ENCODE measurements at places on chromosomes 1 and 21. TPM values are rescaled to one million over a fixed set of nuclear protein-coding genes. Genes with fewer than 3 reads are reported as not detected.

DNA sequence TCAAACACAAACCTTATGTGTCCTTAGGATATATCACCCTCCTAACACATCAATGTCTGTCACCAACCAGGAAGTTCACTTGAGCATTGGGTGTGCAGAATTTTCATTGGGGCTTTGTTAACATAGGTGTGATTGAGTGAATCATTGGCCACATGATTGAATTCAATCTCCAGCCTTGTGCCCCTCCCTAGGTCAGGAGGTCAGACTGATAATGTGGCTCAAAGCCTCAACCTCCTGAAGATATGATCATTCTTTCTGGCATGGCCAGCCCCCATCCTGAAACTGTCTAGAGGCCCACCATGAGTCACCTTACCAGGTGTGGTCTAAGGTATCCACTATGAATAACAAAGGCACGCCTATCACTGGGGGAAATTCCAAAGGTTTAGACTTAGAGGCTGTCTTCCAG is 90.1 kb downstream of the PKN2 start:
- peak; percentile 42 for DNase-seq

DNA sequence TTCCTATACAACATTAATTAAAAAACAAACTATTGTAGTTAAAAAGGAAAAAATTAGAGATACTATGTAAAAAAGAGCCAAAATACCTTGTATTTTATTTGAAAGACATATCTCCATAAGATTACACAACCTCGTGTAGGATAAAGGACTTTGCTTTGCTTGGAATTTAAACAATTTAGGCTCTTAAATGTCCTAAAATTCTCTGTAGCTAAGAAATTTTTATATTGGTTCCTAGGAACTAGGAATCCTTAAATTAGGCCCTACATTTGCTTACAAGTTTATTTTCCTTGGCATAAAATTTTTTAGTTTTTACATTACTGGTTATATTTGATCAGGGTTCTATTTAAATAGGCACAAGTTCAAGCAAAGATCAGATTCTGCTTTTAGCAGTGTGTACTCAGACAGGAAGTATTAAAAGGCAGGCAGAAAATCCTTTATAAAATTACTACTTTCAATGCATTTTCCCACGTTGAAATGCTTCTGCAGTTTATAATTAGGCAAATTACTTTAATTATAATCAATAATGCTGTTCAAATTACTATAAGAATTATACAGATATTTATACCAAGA is 3.4 kb upstream of the ANGPTL3 start:
- DNase-seq: no peak

GRCh38 chr1:12567288-12567819 is 50.7 kb downstream of the DHRS3 start:
- no peak for DNase-seq

DNA sequence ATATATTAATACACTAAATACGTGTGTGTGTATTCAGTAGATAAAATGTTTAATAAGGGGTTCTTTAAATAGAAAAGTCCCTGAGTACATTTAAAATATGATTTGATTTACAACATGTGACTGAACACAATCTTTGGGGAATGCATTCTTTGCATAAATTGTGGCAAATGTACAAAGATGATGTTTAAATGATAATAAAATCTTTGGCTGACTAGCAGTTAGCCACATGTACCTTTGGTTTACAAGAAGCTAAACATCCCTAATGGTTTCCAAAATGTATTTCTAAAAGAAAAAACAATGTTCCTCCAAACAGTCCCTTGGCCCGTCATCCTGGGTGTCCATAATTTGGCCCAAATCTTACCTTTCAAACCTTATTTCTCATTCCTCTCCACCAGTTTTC is 106.4 kb upstream of the MARK1 start:
- DNase-seq: no peak

GRCh38 chr21:42158846-42159245 is 60.1 kb upstream of the ABCG1 start:
- DNase-seq: no peak

DNA sequence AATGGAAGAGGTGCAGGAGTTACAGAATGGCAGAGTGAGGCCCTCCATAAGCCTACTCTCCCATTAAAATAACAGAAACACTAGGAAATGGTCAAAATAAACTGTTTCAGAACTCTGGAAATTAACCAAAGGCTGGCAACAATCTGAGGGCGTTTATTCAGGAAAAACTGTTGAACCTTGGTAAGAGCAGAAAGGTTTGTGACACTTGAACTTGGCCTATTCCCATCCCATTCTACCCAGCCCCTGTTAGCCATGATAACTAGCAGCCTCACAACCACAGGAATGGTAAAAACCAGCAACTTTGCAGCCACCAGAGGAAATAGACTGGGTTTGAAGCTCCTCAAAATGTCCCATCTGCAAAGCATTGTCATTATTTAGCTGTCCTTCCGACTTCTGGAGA is 256.8 kb downstream of the RHOU start:
- no peak for DNase-seq

- DNase-seq: no peak
Observed at GRCh38 chr1:176566004-176566975, 103.3 kb downstream of the PAPPA2 start.

GRCh38 chr1:152811050-152811449 is 721 bp upstream of the LCE1B start:
- no peak for DNase-seq

DNA sequence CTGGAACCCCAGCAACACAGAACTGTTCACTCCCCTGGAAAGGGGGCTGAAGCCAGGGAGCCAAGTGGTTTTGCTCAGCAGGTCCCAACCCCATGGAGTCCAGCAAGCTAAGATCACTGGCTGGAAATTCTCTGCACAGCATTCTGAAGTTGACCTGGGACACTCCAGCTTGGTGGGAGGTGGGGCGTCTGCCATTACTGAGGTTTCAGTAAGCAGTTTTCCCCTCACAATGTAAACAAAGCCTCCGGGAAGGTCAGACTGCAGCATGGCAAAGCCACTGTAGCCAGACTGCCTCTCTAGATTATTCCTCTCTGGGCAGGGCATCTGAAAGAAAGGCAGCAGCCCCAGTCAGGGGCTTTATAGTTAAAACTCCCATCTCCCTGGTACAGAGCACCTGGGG is 59.7 kb downstream of the INKA2 start:
- no peak for DNase-seq

GRCh38 chr1:28457678-28458077 is 48.2 kb upstream of the RCC1 start:
- no peak for DNase-seq

GRCh38 chr1:78055565-78056132 is 9.9 kb downstream of the GIPC2 start:
- no peak for DNase-seq

- no peak for DNase-seq
Observed at GRCh38 chr1:64570267-64570855, 100.4 kb downstream of the CACHD1 start.

DNA sequence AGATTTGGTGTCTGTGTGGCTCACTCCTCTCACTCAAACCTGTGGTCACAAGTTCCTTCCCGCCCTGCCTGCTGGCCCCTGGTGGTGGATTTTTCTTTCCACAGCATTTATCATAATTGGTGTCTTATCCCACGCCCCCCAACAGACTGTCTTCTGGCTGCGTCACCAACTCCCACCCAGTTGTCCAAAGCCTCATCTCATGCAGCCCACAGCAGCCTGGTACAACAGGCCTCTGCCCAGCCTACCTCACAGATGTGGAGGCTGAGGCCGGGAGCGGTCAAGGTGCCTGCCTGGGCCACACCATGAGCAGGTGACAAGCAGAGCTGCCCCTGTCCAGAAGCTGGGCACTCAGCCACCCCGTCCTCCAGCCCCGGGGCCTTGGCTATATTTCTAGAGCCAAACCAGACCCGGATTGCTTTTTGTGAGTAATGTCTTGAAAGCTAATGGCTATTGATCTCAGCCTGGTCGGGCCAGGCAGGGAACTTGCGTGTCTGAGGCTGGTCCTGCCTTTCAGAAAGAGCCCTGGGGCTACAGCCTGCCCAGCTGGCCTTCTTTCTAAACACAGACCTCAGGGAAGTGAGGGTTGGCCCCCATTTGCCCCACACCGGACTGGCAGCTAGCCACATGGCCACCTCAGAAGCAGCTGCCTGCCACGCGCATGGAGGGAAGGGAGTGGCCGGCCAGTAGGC is 2.6 kb downstream of the KCNAB2 start:
- no peak for DNase-seq

- DNase-seq: no peak
Observed at GRCh38 chr1:174359454-174359805, 88.3 kb upstream of the GPR52 start.

DNA sequence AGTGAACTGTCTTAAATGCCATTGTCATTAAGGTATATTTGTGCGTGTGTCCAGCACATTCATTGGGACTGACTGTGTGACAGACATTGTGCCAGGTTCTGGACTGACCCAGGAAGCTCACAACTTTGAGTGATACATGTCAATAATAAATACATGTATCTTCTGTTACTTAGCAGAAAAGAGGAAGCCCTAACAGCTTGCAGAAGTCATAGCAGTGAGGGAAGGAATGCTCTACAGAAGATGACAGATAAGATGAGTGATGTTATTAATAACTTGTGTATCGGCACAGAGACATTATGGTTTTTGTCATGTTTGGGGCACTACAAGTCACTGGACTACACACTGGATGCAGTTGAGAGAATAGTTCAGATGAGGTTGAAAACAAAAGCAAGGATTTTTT is 1.2 kb upstream of the SRSF11 start:
- DNase-seq: no peak

DNA sequence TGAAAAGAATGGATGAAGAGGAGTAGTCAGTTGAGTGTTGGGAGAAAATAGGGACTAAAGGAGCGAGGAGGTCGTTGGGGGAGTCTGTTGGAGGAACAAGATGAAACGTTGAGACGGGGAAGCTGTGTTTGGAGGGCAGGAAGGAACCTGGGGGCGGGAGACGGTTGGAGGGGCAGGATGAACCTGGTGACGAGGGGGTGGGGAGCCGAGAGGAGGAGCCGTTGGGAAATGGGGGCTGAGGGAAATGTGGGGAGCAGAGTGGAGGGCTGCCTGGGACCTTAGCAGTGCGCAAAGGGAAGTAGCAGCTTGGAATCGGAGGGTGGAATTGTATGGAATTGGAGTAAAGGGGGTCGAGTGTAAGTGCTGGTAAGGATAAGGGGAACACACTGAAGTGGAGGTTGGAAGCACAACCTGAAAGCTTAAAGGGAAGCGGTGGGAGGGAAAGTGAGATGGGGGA is 630 bp downstream of the MTF2 start:
- no peak for DNase-seq

GRCh38 chr21:18549214-18549905 is 145.8 kb upstream of the TMPRSS15 start:
- DNase-seq: no peak

- DNase-seq: no peak
Observed at GRCh38 chr1:207628776-207629175, 16.2 kb upstream of the CR1L start.

- no peak for DNase-seq
Observed at GRCh38 chr1:62045574-62045973, 149.1 kb upstream of the L1TD1 start.

GRCh38 chr1:233078396-233078795 is 128.0 kb downstream of the NTPCR start:
- DNase-seq: no peak

DNA sequence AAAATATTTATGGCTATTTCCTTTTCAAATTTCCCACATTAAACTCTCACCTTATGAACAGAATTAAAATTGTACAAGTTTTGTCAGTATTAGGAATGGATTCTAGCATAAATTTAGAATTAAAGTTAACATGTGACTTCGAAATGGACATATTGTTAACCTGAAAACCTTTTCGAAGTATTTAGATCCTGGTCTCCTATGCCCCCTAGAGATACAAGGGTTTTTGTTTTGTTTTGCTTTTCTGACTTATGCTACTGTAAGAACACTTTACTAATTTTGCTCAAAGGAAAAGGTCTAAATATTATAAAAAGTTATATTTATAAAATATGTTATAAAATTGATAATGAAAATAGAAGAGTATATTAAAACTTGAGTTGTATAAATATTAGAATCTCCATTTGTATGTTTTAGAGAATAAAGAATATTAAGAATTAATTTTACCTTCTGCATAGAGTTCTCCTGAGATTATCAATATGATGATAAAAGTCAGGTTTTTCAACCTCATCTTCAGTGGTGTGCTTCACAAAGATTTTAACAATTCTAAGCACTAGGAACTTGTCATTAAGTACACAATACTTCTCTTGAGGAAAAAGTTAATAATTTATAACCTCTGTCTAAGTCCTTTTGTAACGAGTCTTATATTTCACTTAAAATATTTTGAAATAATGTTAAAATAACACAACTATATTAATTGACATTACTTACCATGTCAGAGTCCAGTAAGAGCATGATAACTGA is at the start of gene F13B:
Gene F13B, minus strand, starts transcription at position 542 of the 738 bp plus-strand sequence. Its CDS starts 37 bp downstream, at position 505.
- DNase-seq: no peak

DNA sequence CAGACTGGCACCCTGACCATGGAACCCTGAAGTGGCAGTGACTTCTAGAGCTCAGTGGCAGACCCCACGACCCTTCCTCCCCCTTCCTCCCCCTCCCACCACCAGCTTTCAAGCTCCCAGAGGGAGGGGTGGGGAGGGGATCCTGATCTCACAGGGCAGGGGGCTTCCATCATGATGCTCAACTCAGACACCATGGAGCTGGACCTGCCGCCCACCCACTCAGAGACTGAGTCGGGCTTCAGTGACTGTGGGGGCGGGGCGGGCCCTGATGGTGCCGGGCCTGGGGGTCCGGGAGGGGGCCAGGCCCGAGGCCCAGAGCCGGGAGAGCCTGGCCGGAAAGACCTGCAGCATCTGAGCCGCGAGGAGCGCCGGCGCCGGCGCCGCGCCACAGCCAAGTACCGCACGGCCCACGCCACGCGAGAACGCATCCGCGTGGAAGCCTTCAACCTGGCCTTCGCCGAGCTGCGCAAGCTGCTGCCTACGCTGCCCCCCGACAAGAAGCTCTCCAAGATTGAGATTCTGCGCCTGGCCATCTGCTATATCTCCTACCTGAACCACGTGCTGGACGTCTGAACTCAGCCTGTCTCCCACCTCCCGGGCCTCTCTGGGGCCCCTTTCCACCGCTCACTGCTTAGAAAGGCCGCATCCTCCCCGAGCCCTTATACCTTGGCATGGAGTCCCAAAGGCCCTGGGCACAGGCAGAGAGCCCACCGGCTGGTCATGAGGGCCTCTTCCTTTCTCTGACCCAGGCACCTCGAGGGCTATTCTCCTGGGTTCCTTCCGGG is 3.9 kb downstream of the NHLH1 start:
- no peak for DNase-seq

DNA sequence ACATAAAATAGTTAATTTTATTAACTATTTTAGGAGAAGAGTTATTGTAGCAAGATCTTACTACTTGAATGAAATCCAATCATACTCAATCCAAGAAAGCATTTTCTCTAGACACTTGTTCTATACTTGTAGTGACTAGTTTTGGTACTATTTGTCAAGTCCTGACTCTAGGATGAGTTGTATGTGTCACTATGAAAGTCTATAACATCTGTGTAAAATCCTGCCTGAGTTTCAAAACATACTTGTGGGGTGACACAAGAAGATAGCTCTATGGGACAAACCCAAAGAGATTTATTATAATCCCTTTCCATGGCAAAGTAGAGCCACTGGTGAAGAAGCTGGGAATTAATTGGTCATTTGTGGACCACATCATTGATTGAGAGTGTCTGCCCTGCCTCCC is 1042.2 kb upstream of the ADGRL4 start:
- DNase-seq: no peak

Gene GUCA2A
- total RNA-seq: 3.1 TPM

Gene C1orf210
- total RNA-seq: 4.3 TPM

Gene FCRL1
- 0.29 TPM for total RNA-seq

Gene MIXL1
- not detected for total RNA-seq

Gene PSEN2
- 2.7 TPM for total RNA-seq

Gene NUF2
- total RNA-seq: not detected

Gene PROK1
- total RNA-seq: not detected

Gene LHX8
- total RNA-seq: not detected

Gene UMODL1
- not detected for total RNA-seq

Gene KRTAP8-1
- total RNA-seq: not detected

Gene CACNA1S
- under 0.01 TPM for total RNA-seq

Gene PLA2G2C
- not detected for total RNA-seq

Gene HDAC1
- total RNA-seq: 77.0 TPM

Gene TGFBR3
- 85.3 TPM for total RNA-seq

Measured in stomach (tissue), 19 donors.